Mesenchymal stem cell (in vitro differentiated cells and primary cell): ENCODE measurements at places on chromosomes 13 and 19.

DNA sequence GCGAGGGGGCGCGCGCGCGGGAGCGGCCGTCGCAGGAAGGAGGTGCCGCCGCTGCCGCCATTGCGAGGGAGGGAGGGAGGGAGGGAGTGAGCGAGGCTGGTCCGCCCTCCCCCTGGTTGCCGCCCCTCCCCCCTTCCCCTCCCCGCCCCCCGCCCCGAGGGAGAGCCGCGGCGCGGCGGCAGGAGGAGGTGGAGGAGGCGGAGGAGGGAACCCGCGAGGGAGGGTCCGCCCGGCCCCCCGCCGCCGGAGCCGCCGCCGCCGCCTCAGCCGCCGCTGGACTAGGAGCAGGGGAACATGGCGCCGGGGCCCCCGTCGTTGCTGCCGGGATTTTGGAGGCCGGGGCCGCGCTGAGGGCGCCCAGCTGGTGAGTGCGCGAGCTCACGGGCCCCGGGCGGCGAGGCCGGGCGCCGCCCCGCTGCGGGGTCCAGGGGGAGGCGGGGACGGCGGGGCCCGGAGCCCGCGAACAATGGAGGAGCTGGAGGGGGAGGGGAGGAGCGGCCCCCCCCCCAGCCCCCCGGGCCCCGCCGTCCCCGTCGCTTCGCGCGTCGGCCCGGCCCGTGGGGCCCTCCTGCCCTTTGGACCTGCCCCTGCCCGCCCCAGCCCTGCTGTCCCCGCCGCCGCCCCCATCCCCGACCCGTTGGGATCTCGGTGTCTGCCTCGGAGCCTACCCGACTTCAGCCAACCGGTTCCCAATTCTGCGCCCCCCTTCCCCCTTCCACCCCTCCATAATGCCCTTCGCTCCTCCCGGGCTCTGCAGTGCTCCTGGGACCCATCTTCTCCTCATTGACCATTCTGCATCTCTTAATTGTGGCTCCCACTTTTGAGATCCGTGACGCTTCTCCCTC lies at the start of gene ARHGAP35:
Gene ARHGAP35 (plus strand): TSS at position 152 of the 845 bp plus-strand sequence. CDS start 57,679 bp downstream, outside the sequence.
- H3K4me3 ChIP-seq: peak within 1 kb of the TSS; percentile 90
- peaks cover 25% of the 10 kb centered on the region for H3K4me1 ChIP-seq
- no peak for DNase-seq
- H3K36me3 ChIP-seq: no peaks in the 10 kb centered on the region
- H3K27ac ChIP-seq: peak within 1 kb of the TSS; percentile 91

DNA sequence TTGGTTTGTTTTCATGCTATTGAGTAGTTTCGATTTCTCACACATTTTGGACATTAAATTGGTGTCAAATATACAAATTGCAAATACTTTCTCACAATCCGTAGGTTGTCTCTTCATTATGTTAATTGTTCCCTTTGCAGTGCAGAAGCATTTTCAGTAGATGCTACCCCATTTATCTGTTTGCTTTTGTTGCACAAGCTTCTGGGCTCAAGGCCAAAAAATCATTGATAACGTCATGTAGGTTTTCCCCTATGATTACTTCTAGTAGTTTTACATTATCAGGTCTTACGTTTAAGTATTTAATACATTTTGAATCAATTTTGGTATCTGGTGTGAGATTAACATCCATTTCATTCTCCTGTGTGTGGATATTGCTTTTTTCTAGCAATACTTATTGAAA lies 14.0 kb upstream of the ZNF347 start:
- no peak overlapping the region for H3K4me3 ChIP-seq
- no peaks in the 10 kb centered on the region for H3K27me3 ChIP-seq
- no peaks in the 10 kb centered on the region for H3K4me1 ChIP-seq
- H3K27ac ChIP-seq: no peak overlapping the region
- DNase-seq: no peak

GRCh38 chr13:44763615-44764301 lies 187.6 kb upstream of the TSC22D1 start:
- no peak for DNase-seq
- no peak overlapping the region for H3K27ac ChIP-seq
- peaks cover 9% of the 10 kb centered on the region for H3K4me1 ChIP-seq
- no peak overlapping the region for H3K4me3 ChIP-seq

DNA sequence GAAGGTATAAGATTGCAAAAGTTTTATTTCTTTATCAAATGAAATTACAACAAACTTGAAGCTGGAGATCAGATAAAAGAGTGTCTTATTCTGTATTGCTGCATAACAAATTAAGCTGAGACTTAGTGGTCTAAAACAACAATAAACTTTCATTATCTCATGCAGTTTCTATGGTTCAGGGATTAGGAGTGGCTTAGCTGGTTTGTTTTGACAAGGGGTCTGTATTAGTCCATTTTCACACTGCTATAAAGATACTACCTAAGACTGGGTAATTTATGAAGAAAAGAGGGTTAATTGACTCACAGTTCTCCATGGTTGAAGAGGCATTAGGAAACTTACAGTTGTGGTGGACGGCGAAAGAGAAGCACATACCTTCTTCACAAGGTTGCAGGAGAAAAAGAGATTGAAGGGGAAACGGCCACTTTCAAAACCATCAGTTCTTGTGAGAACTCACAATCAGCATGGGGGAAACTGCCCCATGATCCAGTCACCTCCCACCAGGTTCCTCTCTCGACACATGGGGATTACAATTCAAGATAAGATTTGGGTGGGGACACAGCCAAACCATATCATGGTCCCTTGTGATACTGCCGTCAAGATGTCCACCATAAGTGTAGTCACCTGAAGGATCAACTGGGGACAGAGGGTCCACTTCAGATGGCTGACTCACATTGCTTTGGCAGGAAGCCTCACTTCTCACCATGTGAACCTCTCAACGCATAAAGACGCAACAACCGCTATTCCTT lies 97.8 kb downstream of the RNF17 start:
- no peaks in the 10 kb centered on the region for H3K27me3 ChIP-seq
- no peaks in the 10 kb centered on the region for H3K36me3 ChIP-seq
- no peak for DNase-seq
- no peak overlapping the region for H3K4me3 ChIP-seq
- no peaks in the 10 kb centered on the region for H3K4me1 ChIP-seq

- no peaks in the 10 kb centered on the region for H3K4me1 ChIP-seq
- no peak for DNase-seq
- H3K4me3 ChIP-seq: no peak overlapping the region
- no peaks in the 10 kb centered on the region for H3K36me3 ChIP-seq
Observed at GRCh38 chr13:35501661-35502235, 25.3 kb upstream of the MAB21L1 start.

DNA sequence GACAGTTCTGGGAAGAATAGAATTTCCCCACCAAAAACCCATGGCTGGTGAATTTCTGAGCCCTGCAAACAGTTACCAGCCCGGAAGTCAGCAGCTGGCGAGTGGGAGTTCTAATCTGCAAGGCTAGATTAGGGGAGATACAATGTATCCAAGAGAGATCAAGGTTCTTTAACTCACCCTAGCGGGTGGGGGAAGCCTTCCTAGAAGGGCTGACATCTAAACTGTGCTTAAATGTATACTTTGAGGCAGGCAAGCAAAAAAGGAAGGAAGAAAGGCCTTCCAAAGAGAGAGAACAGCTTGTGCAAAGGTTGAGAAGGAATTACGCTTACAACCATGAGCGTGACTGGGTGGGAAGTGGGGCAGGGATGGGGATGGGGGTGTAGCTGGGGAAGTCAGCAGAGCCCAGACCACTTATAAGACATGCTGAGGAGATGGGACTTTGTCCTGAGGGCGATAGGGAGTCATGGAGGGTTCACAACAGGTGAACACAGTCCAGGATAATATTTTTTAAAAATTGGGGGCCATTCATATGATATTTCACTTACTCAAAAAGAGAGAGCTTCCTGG lies 20.8 kb upstream of the ZNRF4 start:
- H3K4me3 ChIP-seq: no peak overlapping the region
- no peak for DNase-seq
- H3K27ac ChIP-seq: no peak overlapping the region
- no peaks in the 10 kb centered on the region for H3K36me3 ChIP-seq
- peaks cover 19% of the 10 kb centered on the region for H3K27me3 ChIP-seq

- no peaks in the 10 kb centered on the region for H3K36me3 ChIP-seq
- H3K4me1 ChIP-seq: peaks cover 1% of the 10 kb centered on the region
- DNase-seq: no peak
- H3K27me3 ChIP-seq: peaks cover 6% of the 10 kb centered on the region
- H3K4me3 ChIP-seq: peak overlapping the region; percentile 22
Observed at GRCh38 chr13:29957320-29957719, 106.9 kb upstream of the UBL3 start.

- H3K27ac ChIP-seq: peak overlapping the region; percentile 64
- no peak overlapping the region for H3K4me3 ChIP-seq
- no peaks in the 10 kb centered on the region for H3K36me3 ChIP-seq
- peak; percentile 46 for DNase-seq
- no peaks in the 10 kb centered on the region for H3K4me1 ChIP-seq
- H3K27me3 ChIP-seq: no peaks in the 10 kb centered on the region
Observed at GRCh38 chr13:73158851-73159250, 100.0 kb downstream of the KLF5 start.

GRCh38 chr13:97369261-97369893 lies 64.6 kb upstream of the RAP2A start:
- no peak overlapping the region for H3K4me3 ChIP-seq
- no peak overlapping the region for H3K27ac ChIP-seq
- DNase-seq: peak; percentile 62
- H3K36me3 ChIP-seq: peaks cover 16% of the 10 kb centered on the region
- H3K4me1 ChIP-seq: peaks cover 13% of the 10 kb centered on the region

DNA sequence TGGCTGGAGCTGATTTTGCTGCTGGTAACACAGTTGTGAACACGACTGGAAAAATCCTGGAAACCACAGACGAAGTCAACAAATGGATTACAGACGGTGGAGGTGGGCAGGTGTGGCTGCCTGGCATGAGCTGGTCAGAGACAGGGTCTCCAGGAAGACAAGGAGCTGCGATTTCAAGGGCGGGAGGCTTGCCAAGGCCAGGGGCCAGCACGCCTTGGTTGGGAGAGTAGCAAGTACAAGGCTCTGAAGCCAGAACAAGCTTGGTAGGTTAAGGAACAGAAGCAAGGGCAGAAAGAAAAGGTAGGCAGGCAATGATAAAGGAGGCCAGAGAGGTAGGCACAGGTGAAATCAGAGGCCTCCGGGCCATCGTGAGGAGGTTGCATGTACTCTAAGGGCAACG lies 50.7 kb upstream of the AMER2 start:
- peaks cover 16% of the 10 kb centered on the region for H3K27me3 ChIP-seq
- H3K36me3 ChIP-seq: no peaks in the 10 kb centered on the region
- no peak for DNase-seq
- no peak overlapping the region for H3K4me3 ChIP-seq
- H3K4me1 ChIP-seq: no peaks in the 10 kb centered on the region

GRCh38 chr19:13302526-13303270 lies 152.5 kb downstream of the IER2 start:
- no peaks in the 10 kb centered on the region for H3K27me3 ChIP-seq
- H3K4me1 ChIP-seq: peaks cover 3% of the 10 kb centered on the region
- DNase-seq: no peak

GRCh38 chr13:111363121-111363520 lies 42.7 kb downstream of the TEX29 start:
- no peaks in the 10 kb centered on the region for H3K36me3 ChIP-seq
- no peaks in the 10 kb centered on the region for H3K4me1 ChIP-seq
- H3K27ac ChIP-seq: no peak overlapping the region

DNA sequence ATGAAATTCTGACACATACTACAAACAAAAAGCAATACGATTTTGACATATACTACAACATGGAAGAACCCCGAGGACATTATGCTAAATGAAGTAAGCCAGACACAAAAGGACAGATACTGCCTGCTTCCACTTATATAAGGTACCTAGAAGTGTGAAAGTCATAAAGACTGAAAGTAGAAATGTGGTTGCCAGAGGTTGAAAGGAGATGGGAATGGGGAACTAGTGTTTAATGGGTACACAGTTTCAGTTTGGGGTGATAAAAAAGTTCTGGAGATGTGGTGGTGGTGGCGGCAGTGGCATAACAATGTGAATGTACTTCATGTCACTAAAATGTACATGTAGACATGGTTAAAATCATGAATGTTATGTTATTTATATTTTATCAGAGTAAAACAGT lies 12.1 kb upstream of the NDFIP2 start:
- no peaks in the 10 kb centered on the region for H3K36me3 ChIP-seq
- no peak overlapping the region for H3K27ac ChIP-seq
- H3K4me1 ChIP-seq: no peaks in the 10 kb centered on the region
- H3K4me3 ChIP-seq: no peak overlapping the region

- DNase-seq: no peak
- no peak overlapping the region for H3K4me3 ChIP-seq
- no peak overlapping the region for H3K27ac ChIP-seq
- no peaks in the 10 kb centered on the region for H3K4me1 ChIP-seq
- no peaks in the 10 kb centered on the region for H3K36me3 ChIP-seq
Observed at GRCh38 chr13:53445686-53446085, 417.1 kb downstream of the OLFM4 start.

- H3K36me3 ChIP-seq: peaks cover 75% of the 10 kb centered on the region
- H3K27ac ChIP-seq: no peak overlapping the region
- peaks cover 3% of the 10 kb centered on the region for H3K4me1 ChIP-seq
- no peak for DNase-seq
- no peaks in the 10 kb centered on the region for H3K27me3 ChIP-seq
Observed at GRCh38 chr19:39369200-39369599, 21.7 kb downstream of the PAF1 start.

DNA sequence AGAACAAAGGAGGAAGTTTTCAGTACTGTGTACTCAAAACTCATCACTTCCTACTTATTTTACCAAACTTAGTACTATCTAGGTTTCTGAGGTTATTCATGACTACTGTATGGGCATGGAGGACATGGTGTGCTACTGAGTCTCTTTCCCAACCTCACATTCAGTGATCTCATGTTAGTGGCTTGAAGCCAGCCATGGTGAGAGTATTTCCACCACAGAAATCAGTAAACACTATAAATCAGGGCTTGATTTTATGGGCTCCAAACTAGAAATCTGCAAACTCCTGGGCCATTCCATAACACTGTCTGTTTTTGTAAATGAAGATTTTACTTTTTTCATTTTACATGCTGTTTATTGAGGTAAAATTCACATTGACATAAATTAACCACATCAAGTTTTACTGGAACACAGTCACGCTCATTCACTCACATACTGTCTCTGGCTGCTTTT lies 19.7 kb downstream of the MED26 start:
- peak; percentile 96 for DNase-seq
- H3K4me3 ChIP-seq: no peak overlapping the region
- H3K27ac ChIP-seq: no peak overlapping the region

DNA sequence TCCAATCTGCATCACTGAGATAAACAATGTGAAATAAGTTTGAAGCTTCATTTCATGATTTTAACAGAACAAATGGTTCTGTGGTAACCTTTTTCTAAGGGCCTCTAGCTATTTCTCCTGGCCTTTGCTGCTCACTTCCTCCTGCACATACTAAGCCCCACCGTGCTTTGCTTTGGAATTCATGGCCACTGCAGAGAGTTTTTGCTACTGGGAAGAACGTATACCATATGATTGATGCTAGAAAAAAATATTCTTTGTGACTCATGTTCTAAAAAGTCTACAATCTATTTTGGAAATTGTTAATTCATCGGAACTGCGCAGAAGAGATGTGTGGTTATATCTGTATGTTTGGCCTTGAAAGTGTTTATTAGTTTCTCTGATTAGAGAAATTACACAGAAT lies 747.3 kb downstream of the PCDH9 start:
- H3K4me1 ChIP-seq: no peaks in the 10 kb centered on the region
- H3K36me3 ChIP-seq: no peaks in the 10 kb centered on the region
- no peak overlapping the region for H3K27ac ChIP-seq
